Omental fat pad (tissue), 4 donors: ENCODE measurements at places on chromosomes 7 and 10.

- no peak for DNase-seq
Measured at GRCh38 chr10:74052994-74053393, 55.1 kb downstream of the VCL start.

DNA sequence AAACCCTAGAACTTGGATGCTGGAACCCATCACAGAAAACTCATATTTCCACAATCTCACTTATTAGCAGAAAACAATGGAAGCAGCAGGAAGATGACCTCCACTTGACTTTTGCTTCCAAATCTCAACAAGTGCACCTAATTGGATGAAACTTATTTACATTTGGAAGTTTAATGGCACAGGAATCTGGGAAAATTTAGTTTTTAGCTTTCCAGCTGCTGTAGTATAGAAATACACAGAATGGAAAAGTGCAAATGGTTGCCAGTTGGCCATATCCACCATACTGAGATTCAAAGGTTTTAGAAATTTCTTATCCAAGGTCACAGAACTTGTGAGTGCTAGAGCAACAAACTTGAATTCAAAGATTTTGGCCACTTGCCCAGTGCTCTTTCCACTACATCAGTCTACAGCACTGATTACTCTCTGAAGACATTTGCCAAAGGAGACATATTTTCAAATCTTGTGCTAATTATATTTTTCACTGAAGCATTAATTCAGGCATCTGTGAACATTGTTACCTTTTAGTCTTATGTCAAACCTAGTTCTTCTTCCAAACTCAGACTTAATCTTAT is 9.3 kb upstream of the AHR start:
- no peak for DNase-seq

GRCh38 chr7:1101563-1102431 is 13.9 kb downstream of the GPER1 start:
- DNase-seq: no peak

- no peak for DNase-seq
Measured at GRCh38 chr7:151592868-151593486, 73.3 kb upstream of the RHEB start.

- no peak for DNase-seq
Measured at GRCh38 chr7:70306173-70306572, 707.9 kb downstream of the AUTS2 start.

DNA sequence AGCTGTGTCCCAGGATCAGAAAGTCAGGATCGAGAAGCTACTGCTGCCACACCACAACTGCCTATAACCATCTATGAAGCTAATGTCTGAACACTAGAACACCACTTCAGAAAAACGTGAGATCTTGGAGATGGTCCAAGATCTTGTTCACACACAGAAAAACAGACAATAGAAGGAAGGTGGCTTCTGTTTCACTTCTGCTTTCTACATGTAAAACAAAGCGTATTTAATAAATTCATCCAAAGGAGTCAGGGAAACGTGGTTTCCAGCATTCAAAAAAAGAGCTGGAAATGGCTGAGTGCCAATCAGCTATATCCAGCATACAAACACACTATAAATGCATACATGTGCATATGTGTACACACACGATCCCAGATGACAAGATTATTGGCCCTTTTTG is 70.2 kb upstream of the CCDC71L start:
- DNase-seq: no peak
